ENCODE measurements at places on chromosomes 11 and 22.

GRCh38 chr22:47329727-47330650 is 567.5 kb downstream of the TBC1D22A start:
- no peak for DNase-seq

DNA sequence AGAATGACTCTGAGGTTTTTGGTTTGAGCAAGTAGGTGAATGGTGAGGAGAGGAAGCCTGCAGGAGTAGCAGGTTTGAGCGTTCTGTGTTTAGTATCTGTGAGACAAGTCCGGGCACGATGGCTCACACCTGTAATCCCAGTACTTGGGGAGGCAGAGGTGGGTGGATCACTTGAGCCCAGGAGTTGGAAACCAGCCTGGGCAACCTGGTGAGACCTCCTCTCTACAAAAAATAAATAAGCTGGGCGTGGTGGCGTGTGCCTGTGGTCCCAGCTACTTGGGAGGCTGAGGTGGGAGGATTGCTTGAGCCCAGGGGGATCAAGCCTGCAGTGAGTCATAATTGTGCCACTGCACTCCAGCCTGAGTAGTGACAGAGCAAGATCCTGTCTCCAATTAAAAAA is 9.7 kb upstream of the CENATAC start:
- no peak for DNase-seq

DNA sequence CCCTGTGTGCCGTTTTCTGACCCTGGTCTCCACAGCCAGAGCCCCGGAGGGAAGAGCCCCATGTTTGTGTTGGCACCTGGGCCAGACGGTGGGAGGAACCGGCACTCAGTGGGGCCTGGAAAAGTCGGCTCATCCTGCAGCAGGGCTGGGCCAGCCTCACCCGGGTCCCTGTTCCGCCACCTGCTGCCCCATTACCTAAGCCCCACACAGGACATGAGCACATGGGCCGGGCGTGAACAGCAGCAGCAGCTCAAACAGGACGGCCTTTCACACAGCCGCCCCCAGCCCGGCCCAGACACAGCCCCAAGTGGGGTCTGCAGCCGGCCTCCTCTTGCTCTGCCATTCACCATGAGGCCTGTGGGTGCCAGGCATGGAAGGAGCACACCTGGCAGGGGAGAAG is 302.4 kb downstream of the MN1 start:
- no peak for DNase-seq

GRCh38 chr11:645536-645935 is 8.5 kb downstream of the DRD4 start:
- no peak for DNase-seq

- DNase-seq: no peak
Measured at GRCh38 chr11:116525961-116526495, 246.8 kb downstream of the BUD13 start.

All from stimulated activated CD4-positive, alpha-beta T cell treated with anti-CD3 and anti-CD28 coated beads, Interleukin-1b, Interleukin-23, amount 100 ng/mL, for 24 hours (primary cell).